ENCODE measurements at places on chromosomes 12 and 14.

DNA sequence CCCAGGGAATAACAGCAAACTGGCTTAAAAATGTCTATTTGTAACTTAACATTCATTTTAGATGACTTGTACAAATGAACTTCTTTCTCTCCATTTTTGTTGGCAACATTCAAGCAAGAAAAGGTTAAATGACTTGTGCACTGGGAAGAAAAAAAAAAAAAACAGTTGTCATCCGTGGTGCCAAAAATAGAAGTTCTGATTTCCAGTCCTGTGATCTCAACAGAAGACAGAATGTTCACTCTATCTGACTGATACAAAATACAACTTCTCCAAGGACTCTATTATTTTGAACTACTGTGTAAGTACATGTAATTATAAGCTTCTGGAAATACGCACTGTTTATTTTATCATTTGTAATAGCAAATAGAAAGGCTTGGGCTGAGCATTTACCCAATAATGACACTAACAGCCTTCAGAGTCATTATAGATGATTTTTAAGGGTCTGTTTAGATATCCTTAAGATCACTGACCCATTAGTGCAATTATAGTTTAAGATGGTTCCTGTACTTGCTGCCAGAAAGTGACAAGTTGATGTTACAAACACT lies 59.9 kb downstream of the LIN7A start:
- DNase-seq: no peak

DNA sequence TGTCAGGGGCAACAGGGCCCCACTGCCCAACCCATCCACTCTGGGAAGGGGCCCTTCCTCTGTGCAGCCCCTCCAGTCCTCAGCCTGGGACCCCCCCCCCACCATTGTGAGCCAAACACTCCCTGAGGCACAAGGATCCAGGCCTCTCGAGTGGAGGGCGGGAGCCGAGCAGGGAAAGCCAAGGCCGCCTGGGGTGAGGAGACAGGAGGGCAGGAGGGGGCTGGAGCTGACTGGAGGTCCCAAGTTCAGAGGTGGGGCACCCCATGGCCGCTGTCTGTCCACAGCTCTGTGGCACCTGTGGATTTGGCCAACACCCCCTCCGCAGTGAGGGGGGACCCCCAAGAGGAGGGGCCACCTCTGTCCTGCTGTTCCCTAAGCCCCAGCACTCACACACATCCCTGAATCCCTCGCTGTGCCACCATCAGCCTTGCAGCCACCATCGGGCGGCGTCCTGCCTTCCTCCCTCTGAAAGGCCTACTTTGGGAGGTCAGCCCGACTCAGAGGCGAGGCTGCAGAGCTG lies 25.4 kb upstream of the C14orf180 start:
- no peak for DNase-seq

DNA sequence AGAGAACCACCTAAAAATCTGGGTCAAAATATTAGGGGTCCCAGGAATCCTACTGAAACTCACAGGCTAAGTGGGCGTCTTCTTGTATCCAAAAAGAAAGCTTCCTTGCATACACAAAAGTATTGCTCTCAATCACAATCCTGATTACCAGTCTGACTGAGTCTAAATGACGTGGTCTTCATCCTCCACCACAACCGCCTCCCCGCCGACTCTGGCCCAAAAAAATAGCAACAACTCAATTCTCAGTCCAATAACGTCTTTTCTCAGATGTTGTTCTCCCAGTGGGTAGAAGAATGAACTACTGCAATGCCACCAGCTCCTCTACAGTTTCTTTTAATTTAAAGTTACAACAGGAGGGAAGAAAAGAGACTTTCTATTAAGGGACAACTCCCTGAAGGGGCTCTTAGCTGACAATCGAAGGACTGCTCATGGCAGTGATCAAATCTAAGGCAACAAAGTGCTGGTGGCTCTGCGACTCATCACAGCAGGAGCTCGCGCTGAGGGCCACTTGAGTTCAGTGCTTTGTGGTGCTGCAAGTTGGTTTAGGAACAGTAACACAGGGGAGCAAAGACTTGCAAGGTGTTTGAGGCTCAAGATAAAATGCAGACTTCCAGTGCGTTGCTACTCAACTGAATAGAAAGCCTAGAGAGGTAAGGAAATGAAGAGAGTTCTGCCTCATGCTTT lies 394.1 kb downstream of the BCAT1 start:
- DNase-seq: no peak

- no peak for DNase-seq
Observed at GRCh38 chr12:45775465-45775864, 46.0 kb downstream of the ARID2 start.

DNA sequence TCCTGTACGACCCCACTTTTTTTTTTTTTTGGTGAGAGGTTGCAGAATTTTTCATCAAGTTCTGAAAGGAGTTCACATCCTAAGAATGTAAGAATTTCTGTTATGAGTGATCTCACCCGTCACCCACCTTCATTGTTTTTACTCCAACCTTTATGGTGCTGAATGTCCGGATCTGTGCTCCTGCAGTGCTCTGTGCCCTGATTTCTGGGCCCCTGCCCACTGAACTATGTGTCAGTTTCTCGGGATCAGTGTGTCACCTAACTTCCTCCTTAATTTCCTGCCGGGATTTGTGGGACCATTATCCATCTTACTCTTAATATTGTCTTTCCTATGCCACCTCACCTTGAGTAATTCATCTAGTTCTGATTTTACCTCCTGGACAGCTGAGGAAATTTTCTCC lies 11.6 kb downstream of the RASSF8 start:
- DNase-seq: no peak

DNA sequence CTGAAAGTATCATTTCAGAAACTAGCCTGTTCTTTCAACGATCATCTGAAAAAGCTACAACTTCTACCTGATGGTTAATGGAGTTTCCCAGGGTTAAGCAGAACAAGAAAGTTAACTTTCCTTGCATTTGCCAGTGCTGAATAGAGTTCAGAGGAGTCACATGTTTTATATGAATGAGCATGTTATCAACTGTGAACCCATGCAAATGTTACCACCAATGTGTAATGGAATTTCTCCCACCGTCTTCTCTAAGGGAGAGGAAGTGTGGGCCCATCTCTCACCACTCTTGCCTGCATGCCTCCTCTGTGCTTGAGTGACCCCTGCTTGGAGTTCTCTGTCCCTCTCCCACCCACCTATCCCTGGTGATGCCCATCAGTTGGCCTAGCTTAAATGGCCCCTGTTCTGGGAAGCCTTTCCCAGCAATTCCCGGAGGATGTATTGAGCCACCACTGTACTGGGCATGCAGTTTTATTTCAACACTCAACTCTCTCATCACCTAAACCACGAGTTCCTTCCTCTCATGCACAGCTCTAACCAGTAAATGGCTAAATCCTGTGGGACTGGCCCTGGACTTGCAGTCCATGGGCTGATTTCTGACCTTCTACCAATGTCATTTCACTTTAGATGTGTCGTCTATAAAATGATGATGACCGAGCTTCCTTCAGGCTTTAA lies 159.8 kb downstream of the RPAP3 start:
- no peak for DNase-seq

DNA sequence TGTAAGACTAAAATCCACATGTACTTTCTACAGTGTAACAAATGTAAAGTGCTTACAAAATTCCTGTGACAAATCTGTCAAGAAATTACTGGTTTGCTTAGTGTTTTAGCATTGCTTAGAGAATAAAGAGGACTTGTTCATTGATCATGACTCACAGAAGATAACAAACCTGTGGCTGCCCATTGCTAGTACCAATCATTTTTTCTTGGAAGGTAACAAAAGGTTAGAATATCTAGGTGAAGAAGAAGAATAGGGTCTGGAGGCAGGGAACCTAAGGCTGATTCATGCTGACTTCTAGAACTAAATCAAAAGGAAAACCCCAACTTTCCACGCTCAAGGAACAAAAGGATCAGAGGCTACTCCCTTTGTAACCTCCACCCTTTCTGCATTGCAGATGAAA lies 232.7 kb upstream of the ABCD2 start:
- DNase-seq: no peak

DNA sequence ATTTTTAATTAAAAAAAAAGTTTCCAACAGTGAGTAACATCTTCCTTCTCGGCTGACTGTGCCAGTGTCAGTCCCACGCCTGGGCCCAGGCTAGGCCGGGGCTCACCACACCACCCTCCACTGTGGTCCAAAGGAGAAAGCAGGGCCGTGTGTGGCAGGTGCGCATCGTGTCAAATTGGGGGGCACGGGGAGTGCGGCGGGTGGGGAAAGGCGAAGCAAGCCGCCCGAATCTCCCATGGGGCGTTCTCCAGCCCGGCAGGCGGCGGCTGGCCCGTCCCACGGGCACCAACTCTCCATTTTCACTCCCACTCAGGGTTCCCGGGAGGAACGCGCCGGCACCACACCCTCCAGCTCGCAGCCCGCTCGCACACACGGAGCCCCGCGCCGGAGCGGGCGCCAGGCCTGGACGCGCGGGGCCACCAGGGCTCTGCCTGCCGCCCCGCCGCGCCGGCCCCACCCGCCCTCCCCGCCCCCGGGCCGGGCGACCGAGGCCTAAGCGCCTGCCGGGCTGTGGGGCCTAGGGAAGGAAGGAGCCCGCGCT lies 604 bp downstream of the EEA1 start:
- peak; percentile 40 for DNase-seq

DNA sequence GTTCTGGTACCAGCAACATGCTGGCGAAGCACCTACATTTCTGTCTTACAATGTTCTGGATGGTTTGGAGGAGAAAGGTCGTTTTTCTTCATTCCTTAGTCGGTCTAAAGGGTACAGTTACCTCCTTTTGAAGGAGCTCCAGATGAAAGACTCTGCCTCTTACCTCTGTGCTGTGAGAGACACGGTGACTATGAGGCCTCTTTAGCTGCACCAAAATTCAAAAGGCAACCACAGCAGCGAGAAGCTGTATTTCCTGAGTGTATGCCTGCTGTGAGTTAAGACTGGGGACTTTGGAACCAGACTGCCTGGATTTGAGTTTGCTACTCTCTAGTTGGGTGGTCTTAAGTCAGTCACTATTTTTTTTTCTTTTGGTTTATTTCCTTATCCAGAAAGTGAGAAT lies 8.7 kb upstream of the OR10G2 start:
- DNase-seq: no peak

- no peak for DNase-seq
Observed at GRCh38 chr12:66240096-66240820, 51.2 kb downstream of the IRAK3 start.

DNA sequence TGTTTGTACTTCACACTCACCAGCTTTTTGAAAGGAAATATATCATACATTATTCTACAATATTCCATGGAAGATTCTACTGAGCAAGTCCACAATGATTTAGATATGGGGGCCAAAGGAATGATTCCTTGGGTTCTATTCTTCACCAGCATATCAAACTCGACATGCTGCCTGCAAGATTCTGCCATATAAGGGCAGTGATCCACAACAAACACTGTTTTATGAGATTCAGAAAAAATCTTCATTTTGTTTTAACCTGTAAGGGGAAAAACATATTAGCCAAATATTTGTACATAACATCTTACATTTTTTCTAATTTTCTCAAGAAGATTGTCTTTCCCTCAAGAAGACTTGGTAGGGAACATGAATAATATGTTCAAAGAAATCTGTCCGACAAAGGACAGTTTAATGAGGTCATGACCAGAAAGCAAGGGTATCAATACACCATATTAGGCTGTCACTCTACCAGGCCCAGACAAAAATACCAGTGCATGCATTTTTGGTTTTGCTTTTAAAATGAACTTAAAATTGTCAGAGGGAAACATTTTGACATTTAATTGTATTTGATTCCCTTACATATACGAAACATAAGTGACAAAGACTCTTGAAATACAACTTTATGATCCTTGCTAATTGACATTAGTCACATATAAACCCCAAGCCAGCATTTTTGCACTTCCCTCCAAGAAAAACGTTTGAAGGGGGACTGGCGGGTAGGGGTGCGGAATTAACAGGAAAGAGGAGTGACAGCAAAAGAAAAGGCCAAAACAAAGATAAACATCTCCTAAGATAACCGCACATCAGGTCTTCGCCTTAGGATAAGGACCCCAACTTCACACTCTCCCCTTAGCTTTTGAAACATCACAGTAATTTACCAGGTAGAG lies 980 bp downstream of the INTS13 start:
- DNase-seq: no peak

- no peak for DNase-seq
Observed at GRCh38 chr12:79558924-79559469, 131.8 kb downstream of the PAWR start.

GRCh38 chr14:35503646-35504045 lies 30.3 kb upstream of the INSM2 start:
- no peak for DNase-seq

DNA sequence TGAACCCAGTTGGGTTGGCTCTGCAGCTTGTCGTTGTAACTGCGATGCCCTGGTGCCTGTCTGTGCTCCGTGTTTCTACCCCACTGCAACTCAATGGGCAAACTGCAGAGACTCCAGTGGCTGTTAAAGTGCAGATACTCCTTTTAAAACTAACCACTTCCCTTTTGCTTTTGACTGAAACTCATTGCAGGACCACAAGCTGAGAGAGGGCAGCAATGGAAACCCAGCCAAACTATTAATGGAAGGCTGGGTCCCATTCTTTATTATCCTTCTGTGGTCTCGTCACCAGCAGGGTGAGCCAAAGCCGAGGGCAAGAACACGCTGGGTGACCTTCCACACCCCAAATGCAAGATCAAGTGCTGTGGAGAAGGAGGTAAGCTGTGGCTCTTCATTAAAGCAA lies 910.4 kb downstream of the VRK1 start:
- no peak for DNase-seq

DNA sequence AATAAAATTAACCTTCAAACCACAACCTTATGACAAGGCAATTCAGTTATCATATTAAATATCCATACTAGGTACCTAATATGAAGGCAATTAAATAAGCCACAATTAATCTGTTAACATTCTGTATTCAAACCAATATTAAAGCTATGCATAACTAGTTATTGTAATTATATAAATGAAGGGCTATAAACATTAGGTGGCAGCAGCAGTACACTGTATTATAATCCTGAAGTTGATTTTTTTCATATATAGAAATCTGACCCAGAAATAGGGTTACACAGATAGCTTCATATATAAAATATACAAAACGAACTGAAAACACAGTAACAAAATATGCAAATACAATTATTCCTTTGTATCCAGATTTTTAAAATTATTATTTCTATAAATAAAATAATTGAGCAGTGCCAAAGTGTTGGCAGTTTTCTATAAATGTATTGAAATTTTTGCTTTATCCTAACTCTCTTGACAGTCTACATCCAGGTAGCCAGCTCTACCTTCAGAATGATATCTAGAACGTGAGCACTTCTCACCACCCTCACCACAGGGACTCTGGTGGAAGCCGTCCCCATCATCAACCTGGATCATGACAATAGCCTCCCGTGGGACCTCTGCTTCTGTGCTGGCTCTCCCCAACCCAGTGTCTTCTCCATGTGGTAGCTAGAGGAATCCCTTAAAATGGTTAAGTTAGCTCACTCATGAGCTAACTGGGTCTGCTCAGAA lies 136.2 kb downstream of the MED13L start:
- DNase-seq: no peak

DNA sequence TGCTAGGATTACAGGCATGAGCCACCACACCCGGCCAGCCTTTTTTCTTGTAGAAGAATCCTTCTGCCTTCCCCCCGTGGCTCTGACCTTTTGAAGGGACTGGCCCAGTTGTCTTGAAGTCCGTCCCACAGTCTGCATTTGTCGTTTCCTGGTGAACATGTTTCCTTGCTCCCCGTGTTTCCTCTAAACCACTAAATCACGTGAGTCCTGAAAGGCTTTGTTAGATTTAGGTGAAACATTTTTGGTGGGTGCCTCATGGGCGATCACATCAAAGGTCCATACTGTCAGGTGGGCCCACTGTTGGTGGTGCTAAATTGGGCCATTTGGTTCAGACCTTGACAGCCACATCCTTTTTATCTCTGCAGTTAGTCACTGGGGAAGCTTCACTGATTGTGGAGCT lies 26.3 kb downstream of the MLXIP start:
- no peak for DNase-seq

GRCh38 chr12:48817873-48818830 lies at the start of gene CACNB3:
Gene CACNB3 (plus strand): TSS chr12:48818496. CDS start chr12:48818930, 434 bp downstream.
- DNase-seq: peak; percentile 75

All from pancreas (tissue), 10 donors.